Stimulated activated CD8-positive, alpha-beta memory T cell treated with anti-CD3 and anti-CD28 coated beads, Interleukin-4, amount 100 ng/mL, for 1 hour (primary cell): ENCODE measurements at places on chromosomes 13 and 19.

- no peak for DNase-seq
Observed at GRCh38 chr19:36026091-36026876, 6.4 kb downstream of the CLIP3 start.

GRCh38 chr19:48363500-48363809, 285 bp downstream of the TMEM143 start:
- no peak for DNase-seq

- no peak for DNase-seq
Observed at GRCh38 chr13:23797276-23797903, 91.8 kb downstream of the MIPEP start.

DNA sequence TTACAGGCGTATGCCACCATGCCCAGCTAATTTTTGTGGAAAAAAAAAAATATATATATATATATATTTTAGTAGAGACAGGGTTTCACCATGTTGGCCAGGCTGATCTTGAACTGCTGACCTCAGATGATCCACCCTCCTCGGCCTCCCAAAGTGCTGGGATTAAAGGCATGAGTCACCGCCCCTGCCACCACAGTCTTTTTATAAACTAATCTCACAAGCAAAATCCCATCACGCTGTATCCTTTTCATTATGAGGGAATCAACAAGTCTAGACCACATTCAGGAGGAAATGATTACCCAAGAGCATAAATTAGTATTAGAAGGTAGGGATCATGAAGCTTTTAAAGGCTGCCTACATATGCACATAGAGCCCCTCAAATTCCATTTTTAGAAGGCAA, 210.6 kb upstream of the NBEA start:
- no peak for DNase-seq

GRCh38 chr13:24203273-24203672, 42.8 kb downstream of the SPATA13 start:
- DNase-seq, result no peak

DNA sequence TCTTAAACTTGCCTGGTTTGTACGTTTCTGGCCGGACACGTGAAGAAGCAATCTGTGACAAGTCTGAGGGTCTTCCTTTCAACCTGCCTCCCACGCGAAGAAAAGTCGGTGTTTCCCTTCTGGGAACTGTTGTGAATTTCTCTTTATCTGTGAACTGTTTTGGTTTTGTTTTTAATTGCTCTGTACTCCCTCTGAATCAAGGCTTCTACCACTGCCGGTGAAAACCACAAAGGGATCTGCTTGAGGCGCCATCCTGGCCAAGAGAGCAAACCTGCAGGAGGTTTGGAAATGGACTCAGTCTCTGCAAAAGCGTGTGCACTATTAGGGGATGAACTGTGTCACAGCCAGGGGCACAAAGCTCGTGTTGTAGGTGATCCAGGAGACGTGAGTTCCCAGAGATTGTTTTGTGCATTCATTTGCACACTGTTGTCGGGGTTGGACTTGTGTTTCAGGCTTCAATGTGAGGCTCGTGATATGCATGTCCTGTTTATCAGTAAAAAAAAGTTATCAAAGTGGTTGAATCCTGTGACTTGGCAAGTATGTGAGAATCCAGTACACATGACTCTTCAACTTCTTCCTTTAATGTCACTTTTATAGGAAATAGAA, 9.7 kb downstream of the SIGLEC8 start:
- DNase-seq, result no peak

DNA sequence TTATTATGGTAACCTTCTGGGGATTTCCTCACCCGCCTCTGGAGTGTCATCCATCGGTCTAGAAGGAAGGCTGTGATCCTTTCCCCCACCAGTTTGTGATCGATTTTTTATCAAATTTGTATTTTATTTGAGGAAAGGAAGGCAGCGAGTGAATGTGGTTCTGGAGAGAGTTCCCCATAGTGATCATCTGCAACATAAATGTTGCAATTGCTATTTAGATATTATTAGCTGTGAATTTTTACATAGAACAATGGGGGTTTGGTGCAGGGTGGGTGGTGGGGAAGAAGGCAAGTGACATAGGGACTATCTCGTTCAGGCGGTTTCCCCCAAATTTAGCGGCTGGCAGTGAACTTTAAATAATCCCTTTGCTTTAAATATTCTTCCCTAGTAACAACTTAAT, 1.2 kb downstream of the CDK8 start:
- no peak for DNase-seq

DNA sequence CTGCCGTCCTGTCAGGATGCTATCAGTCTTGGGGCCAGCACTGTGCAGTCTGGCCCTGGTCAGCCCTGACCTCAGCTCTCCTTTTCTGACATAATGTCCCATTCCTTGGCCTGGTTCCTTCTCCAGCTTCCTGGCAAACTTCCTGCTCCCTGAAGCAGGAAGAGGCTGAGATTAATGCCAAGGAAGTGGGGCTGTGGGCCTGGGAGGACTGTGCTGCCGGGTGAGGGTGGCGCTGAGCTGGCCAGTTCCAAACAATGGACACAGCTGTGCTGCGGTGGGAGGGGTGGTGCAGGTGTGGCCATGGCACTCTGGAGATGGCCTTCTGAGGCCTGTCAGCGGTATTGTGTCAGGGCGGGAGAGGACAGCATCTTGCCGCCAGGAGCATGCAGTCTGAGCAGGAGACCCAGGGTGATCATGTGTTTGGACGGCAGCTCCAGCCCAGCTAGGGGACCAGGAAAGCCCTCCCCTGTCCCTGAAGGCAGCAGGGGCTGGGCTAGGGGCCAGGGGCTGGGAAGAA, 30.9 kb downstream of the TUBA3C start:
- no peak for DNase-seq

GRCh38 chr19:556611-557382, 12.9 kb downstream of the GZMM start:
- no peak for DNase-seq

DNA sequence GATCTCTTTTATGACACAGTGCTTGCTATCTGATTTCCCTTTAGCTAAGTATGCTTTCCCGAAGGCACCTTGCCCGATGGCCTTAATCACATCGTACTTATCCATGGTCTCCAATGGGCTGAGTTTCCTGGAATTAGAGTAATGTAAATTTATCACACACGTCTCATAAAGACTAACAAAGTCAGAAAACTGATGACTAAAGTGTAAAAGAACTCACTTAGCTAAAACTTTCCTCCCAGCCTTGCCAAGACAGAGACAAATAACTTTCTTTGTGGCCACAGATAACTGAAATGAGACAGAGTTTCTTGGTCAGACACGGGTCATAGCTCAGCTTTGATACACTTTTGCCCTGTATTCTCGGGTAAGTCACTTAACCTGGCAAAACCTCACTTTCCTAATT, 1.5 kb downstream of the NEK5 start:
- DNase-seq, result no peak

DNA sequence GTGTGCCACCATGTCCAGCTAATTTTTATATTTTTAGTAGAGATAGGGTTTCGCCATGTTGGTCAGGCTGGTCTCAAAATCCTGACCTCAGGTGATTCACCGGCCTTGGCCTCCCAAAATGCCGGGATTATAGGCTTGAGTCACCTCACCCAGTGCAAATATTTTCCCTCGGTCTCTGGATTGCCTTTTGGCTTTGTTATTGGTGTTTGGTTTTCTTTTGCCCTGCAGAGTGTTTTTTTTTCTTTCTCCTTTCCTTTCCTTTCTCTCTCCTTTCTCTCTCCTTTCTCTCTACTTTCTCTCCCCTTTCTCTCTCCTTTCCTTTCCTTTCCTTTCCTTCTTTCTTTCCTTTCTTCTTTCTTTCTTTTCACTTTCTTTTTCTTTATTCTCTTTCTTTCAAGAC, 33.2 kb downstream of the KDM4B start:
- DNase-seq, result no peak

- DNase-seq, result no peak
Observed at GRCh38 chr13:45339867-45340266, 1.1 kb downstream of the TPT1 start.

DNA sequence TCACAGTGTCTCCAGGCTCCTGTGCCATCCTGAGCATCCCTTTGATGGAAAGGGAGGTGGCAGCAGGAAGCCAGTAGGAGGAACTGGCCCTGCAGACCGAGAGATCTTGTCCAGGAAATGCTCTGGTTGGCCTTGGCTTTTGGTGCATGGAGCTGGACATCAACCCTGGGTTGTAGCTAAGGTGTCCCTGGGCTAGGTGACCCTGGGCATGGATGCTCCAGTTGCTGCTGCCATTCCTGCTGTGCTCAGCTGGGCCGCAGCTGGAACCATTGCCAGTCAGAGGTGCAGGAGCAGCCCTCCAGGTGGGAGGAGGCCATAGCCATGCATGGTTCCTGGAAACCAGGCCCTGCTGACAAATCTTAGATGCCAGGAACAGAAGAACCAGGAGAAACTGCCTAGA, 67.5 kb downstream of the ZNF98 start:
- DNase-seq, result no peak

DNA sequence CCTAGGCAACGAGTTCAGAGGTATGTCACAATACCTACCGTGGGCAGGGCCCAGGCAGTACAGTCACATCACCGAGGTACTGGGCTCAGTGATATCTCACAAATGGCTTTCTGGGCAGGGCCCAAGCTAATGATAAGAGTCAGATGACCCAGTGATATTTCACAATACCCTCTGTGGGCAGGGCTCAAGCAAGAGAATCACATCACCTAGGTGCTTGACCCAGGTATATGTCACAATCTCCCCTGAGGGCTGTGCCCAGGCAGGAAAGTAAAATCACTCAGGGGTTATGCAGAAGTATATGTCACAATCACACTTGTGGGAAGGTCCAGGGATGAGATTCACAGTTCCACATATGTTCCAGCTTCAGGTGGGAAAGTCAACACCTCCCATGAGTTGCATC, 45.3 kb downstream of the ZNF729 start:
- DNase-seq, result no peak

- no peak for DNase-seq
Observed at GRCh38 chr19:15213715-15214381, 13.1 kb upstream of the NOTCH3 start.

DNA sequence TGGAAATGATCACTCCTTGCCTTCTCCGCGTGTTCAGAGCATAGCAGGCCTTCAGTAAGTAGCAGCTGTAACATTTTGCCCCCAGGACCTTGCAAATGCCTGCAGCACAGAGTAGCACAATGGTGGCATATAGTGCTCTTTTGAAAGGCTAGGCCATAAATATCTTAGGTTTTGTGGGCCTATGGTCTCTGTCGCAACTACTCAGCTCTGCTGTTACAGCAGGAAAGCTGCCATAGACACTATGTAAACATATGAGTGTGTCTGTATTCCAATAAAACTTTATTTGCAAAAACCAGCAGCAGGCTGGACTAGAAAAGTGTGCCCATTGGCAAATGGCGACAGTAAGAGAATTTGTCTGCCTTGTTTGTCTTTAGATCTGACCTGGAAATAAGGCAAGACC, 9.4 kb downstream of the ITPKC start:
- DNase-seq, result no peak

DNA sequence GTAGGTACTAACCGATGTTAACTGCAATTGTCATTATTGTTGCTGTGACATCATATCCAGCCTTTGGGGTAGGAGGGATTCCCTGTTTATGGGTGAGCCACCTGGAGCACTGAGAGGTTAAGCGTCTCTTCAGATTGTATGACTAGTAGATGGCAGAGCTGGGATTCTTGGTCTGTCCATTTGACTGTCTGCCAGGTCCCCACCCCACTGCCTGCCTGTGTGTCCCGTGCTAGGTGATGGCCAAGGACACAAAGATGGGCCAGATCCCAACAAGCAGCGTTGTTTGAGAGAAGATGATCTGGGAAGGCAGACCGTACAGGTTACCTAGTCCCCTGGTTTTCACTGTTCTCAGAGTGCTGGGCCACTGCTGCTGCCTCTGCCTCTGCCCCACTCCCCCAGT, 16.6 kb downstream of the PPP2R1A start:
- DNase-seq, result no peak

DNA sequence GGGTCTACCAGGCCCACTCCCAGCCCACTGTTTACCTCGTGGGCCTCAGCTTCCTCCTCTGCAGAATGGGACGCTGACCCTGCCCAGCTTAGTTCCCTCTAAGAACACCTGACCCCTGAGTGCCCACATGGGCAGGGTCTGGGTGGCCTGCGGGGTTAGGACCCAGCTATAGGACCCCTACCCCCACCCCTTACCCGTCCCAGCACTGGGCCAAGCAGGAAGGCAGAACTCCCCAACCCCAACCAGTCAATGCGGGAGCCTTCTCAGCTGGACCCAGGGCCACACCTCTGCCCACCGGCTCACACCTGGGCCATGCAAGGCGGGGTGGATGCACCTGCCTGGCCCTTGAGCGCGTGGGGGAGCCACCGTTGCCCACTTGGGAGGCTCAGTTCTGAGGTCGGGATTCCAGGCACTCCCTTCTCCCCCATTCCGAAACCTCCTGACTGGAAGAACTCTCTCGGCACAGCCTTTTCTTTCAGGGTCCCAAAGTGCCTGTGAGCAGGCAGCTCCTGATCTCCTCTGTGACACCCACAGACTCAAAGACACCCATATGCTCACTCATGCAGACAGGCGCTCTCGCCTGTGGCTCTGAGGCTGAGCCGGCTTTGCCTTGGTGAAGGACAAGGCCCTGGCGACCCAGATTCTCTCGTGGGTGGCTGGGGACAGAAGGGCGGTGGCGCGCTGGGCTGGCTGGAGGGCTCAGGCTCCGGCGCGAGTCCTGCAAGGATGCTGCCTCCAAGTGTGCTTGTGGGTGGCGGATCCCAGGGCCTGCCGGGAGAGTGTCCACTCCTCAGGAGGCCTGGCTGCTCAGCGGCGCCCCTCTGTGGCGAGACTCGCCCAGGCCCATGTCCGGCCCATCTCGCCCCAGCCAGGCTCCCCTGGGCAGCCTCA, 27.9 kb upstream of the PARP4 start:
- DNase-seq, result no peak

DNA sequence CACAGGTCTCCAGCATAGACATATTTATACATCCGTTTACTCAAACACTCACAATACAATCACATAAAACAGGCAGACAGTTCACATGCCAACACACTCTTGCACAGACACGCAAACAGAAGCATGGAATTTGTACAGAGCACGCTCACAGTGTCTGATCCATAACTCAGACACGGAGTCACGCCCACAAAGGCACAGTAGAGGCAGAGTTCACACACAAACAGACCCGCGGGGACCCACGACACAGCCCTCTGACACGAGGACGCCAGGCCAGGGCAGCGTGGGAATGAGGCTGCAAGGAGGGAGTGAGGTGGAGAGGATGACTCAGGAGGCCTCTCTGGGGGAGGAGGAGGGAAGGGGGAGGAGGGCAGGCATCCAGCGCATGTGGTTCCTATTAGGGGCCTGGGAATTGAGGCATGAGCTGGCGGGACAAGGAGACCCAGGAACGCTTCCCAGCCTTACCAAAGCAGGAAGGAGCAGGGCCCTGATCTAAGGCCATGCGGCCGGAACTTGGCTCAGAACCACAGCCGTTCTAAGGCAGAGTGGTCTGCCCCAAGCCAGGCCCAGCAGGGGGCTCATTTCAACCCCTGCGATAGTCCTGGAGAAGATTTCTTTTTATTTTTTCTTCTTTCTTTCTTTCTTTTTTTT, 9.1 kb upstream of the OLFM2 start:
- DNase-seq, result no peak

- no peak for DNase-seq
Observed at GRCh38 chr19:54518844-54519243, 16.2 kb downstream of the LAIR2 start.

GRCh38 chr19:52397310-52398080, at the start of gene ZNF528:
TSS of gene ZNF528 (plus strand) at chr19:52397849. CDS start at chr19:52402014, 4,165 bp downstream.
- DNase-seq, result peak; percentile 90
